GM03348 (cell line): ENCODE measurements at places on chromosomes 6 and 20.

- no peak for DNase-seq
Measured at GRCh38 chr6:166499350-166500163, 86.9 kb downstream of the RAMACL start.

GRCh38 chr6:21808045-21808470, 214.5 kb downstream of the SOX4 start:
- peak; percentile 75 for DNase-seq

- no peak for DNase-seq
Measured at GRCh38 chr6:109934293-109934692, 43.8 kb upstream of the GPR6 start.

- peak; percentile 55 for DNase-seq
Measured at GRCh38 chr6:42819803-42820511, 38.1 kb downstream of the BICRAL start.

DNA sequence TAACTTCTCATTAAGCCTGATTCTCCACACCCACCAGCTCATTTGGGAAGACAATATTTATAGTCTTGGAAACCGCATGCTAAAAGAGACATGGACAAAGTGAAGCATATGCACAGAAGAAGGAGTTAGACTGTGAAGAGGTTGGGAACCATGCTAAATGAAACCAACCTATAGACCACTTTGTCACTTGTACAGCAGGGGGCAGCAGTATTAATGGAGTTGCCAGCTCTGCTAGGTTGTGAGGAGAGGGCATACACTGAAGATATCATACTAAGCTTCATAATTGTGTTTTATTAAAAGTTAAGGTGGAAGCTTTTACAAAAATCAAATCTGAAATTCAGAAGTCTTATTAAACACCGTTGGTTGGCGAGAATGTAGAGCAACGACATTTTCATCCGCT, 38.3 kb upstream of the HMGCLL1 start:
- peak; percentile 19 for DNase-seq

GRCh38 chr6:109000289-109000688, 94.4 kb downstream of the SESN1 start:
- DNase-seq = no peak

DNA sequence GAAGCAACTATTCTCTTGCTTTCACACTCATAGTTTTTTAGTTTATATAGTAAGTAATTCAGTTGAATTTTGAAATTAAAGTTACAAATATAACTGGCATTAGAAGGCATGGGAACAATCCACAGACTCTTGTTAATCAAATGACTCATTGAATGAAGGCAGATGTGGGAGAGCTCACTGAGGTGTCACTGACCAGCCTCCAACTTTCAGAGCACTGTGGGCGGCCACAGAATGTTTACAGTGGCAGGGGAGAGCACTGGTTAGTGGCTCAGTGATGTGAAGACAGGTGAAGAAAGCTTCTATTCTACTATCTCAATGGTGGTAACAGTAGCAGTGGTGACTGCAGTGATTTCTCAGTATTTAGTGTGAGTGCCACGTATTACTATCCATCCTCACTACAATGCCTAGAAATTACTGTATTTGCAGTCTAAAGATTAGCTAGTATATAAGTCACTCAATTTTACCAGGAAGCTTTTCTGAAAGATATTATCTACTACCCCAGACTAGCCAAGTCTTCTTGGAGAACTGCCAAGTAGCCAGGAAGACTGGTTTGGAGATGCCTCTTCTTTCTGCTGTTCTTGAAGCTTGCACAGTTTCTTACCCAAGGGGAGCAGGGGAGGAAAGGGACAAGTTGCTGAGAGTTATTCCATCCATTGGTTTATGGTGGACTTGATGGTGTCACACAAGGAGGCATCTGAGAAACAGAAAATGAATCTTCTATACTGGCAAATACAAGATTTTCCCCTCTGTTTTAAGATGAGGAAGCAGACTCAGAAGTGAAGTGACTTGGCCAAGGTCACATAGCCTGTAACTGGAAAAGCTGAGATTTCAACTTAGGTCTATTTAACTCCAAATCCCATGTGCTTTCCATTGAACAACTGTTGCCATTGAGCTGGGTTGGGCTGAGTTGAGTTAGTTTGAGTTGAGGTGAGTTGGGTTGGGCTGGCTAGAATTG, 231.2 kb downstream of the ANKRD60 start:
- DNase-seq = peak; percentile 74

DNA sequence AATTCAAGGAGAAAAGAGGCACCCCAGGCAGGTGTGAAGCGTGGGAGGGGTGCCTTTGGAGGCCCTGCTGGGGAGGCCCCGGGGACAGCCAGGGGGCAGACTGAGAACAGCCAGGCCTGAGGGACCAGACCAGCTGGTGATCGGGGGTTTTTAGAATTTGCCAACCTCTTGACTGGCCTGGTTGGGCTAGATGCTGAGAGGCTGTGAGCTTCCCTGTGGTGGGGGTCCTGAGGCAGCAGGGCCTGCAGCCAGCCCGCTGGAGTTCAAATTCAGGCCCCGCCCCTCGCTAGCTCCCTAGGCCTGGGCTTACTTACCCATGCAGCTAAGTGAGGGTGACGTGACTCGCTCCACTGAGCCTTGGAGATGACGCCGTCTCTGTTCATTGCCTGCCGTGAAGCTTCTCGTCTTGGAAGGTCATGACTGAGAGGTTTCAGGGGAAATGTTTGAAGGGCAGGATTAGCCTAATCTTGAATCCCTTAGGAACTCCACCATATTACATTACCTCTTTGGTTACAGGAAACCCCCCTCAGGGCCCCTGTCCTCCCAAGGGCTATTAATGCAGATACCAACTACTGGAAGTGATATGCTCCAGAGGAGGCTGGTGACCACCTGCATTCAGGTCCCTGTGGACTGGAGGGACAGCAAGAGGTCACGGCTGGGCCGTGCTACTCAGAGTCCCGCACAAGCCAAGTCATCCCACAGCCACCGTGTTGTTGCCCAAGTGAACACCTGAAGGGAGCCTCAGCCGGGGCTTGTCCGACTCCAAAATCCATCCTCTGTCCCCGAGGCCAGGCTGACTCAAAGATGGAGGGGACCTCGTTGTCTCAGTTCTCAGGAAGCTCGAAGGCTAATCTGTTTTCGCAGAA, 73.9 kb upstream of the DUSP22 start:
- no peak for DNase-seq

- no peak for DNase-seq
Measured at GRCh38 chr6:138504764-138505689, 5.7 kb upstream of the NHSL1 start.

GRCh38 chr6:53673162-53673727, 7.7 kb upstream of the KLHL31 start:
- DNase-seq = peak; percentile 21

GRCh38 chr6:13398421-13398994, 70.2 kb upstream of the TBC1D7 start:
- no peak for DNase-seq

- peak; percentile 48 for DNase-seq
Measured at GRCh38 chr6:100435299-100435698, 29.4 kb downstream of the SIM1 start.

- DNase-seq = peak; percentile 35
Measured at GRCh38 chr6:169701311-169701953, 397 bp downstream of the WDR27 start.

DNA sequence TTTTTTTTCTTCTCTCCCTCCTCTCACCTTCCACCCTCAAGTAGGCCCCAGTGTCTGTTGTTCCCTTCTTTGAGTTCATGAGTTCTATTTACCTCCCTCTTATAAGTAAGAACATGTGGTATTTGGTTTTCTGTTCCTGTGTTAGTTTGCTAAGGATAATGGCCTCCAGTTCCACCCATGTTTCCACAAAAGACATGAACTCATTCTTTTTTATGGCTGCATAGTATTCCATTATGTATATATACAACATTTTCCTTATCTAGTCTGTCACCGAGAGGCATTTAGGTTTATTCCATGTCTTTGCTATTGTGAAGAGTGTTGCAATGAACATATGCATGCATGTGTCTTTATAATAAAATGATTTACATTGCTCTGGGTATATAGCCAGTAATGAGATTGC, 147.9 kb downstream of the PDE7B start:
- DNase-seq = no peak

- no peak for DNase-seq
Measured at GRCh38 chr20:45515147-45515913, at the start of gene SPINT3. Gene SPINT3, minus strand, starts transcription at chr20:45515622. Its CDS starts 14 bp downstream, at chr20:45515608.

- no peak for DNase-seq
Measured at GRCh38 chr6:139490482-139490881, 116.0 kb upstream of the CITED2 start.

GRCh38 chr20:53903652-53903987, 166.8 kb downstream of the BCAS1 start:
- no peak for DNase-seq

DNA sequence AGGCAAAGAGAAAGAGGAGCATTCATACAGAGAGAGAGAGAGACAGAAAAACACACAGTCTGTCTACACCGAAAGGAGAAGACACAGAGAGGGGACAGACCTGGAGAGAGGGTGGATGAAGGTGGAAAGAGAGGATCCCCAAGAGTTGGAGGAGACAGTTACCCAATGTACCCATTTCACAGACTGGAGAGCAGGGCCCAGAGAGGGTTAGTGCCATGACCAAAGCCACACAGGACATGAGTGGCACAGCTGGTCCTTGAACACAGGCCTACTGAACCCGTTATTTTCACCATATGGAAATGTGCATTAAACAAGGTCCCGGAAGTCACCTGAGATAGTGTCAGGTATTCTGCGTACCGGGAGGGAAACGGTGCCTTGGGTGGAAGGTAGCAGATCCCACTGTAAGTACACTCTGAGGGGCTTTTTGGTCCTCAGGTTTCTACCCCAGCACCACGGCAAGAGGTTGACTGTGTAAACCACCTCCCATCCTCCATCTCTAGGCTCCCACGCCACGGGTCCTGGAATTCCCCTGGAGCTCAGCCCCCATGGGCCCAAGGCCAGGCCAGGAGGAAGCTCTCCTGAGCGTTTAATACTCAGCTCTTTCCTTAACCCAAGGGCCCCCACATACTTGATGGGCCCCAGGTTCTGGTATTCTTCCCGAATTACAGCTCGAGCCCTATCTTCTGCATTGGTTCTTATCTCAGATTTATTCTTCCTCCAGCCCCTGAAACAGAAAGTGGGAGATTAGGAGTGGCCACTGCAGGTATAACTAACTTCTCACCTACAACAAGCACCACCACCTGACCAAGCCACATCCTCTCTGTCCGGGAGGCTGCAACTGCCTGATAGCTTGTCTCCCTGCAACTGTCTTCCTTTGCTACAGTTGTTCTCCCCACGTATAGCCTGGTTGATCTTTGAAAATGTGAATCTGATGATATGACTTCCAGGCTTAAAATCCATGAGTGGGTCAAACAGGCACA, 38.4 kb upstream of the OCSTAMP start:
- no peak for DNase-seq

GRCh38 chr6:144578385-144579350, 293.5 kb downstream of the UTRN start:
- DNase-seq = peak; percentile 20

GRCh38 chr6:96963403-96963802, 38.9 kb downstream of the KLHL32 start:
- no peak for DNase-seq

DNA sequence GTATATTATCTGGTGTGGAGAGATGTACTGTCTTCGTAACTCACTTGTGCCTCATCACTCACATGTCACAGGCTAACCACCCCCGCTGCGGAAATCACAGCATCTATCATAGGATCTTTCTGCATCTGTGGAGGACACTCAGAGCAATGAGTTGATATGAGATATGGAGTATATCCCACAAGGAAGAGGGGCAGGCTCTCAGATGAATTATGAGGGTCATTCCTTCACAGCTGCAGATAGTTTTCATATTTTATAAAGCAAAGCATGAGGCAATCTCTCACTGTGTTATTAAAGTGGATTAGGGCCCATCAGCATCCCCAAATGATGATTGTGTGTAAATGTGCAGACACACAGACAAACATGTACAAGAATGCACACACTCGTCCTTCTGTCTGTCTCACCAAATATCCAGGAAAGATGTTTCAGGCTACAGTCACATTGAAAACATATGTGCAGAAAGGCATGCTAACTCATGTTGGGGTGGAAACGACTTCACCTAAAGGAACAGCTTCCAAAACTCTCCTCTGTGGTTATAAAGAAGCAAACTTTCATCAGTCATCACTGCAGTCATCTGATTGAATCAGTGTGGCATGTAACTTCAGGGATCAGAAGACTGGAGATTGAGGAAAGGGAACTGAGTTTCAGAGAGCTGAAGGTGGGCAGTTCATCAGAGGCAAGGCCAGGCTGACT, 164.7 kb downstream of the FOXC1 start:
- no peak for DNase-seq

GRCh38 chr20:3739054-3739925, 6.8 kb downstream of the HSPA12B start:
- no peak for DNase-seq

DNA sequence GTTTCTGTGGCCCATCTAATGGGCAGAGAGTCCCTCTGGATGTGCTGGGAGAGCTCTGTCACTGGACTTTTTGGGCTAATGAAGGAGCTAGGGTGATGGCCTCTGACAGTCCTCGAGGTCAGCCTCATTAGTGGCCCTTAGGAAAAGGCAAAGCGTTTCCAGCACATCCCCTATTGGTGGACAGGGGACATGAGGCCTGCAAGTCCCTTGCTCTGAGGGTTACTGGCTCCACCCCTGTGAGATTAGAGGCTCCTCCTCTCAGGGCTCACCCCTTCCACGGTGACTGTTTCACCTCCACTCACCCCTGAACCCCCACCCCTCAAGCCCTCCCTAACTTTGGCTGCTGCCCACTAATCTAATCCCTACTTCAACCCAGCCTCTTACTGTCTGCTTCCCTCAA, 12.8 kb upstream of the FANCE start:
- no peak for DNase-seq

DNA sequence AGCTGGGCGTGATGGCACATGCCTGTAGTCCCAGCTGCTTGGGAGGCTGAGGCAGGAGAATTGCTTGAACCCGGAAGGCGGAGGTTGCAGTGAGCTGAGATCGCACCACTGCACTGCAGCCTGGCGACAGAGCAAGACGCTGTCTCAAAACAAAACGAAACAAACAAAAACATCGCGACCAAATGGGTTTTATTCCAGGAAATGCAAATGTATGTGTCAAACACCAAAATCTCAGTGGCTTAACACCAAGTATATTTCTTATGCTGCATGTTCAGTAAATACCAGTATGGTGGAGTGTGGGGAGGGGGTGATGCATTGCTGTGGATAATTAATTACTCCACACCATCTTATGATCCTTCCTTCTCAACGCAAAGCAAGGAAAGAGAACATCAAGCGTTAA, 28.1 kb downstream of the ACTR5 start:
- no peak for DNase-seq

DNA sequence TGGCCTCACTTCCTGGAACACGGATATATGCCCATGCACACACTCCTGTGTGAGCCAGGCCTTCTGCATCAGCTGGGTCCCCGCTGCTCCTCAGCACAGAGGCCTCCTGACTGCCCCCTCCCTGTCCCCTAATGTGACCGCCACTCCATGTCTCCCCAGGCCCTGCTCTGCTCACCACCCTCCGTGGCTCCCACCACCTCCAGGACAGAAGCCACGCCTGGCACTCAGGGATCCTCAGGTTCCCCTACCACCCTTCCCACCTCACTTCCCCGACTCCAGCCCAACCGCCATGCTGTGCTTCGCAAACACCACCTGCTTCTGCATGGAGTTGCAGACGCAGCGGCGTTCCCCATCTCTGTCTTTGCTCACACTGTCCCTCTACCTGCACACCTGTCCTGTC, 4.3 kb upstream of the SRC start:
- DNase-seq = no peak
